Iris pigment epithelial cell (primary cell): ENCODE measurements at places on chromosomes 5 and 9.

- DNase-seq, result no peak
These were observed 73.4 kb upstream of the FBXW11 start for GRCh38 chr5:172079876-172080275.

GRCh38 chr5:145912019-145912418 lies 24.4 kb upstream of the SH3RF2 start:
- DNase-seq, result no peak

DNA sequence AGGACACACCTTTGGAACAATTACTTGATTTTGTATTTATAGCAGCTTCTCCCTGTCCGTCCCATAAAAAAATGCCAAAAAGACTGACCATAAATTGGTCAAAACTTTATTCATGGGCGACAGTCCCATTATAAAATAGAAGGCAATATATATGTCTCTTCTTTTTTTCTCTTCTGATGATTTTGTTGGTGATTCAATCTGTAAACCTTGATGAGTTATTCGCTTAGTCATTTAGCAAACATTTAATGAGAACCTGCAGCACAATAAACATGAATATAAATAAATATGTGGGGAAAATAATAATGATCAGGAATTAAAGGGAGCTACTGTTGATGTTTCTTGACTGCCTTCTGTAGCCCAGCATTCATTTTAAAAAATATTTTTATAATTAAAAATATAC lies 356.4 kb upstream of the ACTBL2 start:
- DNase-seq, result no peak

- no peak for DNase-seq
These were observed 92.8 kb upstream of the PPP2R2B start for GRCh38 chr5:146971401-146971800.

- DNase-seq, result no peak
These were observed 73.6 kb upstream of the ADAMTS16 start for GRCh38 chr5:5066276-5067186.

- DNase-seq, result no peak
These were observed 63.6 kb downstream of the CCDC192 start for GRCh38 chr5:127766676-127767335.

GRCh38 chr5:170445936-170446335 lies 56.8 kb upstream of the KCNMB1 start:
- no peak for DNase-seq

DNA sequence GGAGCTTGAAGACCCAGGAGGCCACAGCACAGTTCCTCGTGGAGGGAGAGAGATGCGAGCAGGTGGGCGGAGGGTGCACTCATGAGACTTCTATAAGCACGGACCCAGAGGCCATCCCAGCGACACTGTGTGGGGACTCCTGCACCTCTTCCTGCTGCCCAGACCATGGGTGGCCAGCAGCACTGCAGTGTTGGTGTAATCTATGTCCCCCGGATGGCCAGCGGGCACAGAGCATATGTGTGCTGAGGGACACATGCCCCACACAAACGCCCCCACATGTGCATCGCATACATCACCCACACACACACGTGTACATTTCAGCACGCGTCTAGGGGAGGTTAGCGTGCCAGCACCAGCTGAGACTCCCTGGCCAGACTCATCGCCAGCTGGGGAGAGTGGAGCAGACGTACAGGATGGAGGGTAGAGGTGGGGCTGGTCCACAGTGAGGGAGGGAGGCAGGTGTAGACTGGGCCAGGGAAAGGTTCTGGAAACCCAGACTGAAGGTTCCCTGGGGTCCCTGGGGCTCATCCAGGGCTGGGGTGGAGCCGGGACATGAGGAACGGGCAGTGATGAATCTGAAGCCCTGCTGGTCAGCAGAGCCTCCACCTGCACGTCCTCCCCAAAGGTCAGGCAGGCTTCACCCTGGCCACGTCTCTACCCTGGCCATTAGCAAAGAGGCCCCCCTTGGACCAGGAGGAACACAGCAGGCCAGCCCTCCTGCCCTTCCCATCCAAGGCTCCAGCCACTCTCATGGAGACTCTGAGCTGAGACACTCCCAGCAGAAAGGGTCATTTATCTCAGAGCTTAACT lies 27.6 kb downstream of the ADAMTS2 start:
- no peak for DNase-seq

GRCh38 chr5:119578937-119579336 lies 50.4 kb upstream of the FAM170A start:
- DNase-seq, result peak; percentile 17

DNA sequence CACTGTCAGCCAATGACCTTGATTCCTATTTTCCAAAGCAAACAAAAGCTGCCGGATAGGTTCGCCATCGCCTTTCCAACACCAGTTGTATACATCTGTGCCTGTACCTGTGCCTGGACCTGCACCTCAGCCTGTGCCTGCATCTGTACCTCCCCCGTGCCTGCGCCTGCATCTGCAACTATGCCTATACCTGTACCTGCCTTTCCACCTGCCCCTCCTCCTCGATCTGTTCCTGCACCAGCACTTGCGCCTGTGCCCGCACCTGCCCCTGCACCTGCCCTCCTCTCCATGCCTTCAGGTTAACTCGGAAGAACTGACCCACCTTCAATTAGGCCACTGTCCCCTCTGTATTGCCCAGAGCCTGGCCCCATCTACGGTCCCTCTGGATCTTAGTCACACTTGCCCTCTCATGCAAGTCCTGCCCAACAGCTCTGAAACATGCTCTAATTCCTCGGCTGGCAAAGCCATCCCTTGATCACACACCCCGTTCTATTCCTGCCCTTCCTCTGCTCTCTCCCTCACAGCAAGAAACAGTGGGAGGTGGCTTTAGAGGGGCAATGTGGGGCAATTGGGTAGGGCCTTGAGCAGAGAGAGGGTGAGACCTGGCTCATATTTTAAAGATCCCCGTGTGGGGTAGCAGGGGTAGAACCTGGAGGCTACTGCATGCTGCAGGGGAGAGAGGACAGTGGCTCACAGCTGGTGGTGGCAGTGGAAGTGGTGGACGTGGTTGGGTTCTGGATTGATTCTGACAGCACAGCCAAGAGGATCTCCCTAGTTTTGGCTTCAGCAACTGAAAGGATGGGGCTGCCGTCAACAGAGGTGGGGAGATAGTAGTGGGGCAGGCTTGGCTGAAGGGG lies 59.6 kb upstream of the PHYKPL start:
- no peak for DNase-seq

DNA sequence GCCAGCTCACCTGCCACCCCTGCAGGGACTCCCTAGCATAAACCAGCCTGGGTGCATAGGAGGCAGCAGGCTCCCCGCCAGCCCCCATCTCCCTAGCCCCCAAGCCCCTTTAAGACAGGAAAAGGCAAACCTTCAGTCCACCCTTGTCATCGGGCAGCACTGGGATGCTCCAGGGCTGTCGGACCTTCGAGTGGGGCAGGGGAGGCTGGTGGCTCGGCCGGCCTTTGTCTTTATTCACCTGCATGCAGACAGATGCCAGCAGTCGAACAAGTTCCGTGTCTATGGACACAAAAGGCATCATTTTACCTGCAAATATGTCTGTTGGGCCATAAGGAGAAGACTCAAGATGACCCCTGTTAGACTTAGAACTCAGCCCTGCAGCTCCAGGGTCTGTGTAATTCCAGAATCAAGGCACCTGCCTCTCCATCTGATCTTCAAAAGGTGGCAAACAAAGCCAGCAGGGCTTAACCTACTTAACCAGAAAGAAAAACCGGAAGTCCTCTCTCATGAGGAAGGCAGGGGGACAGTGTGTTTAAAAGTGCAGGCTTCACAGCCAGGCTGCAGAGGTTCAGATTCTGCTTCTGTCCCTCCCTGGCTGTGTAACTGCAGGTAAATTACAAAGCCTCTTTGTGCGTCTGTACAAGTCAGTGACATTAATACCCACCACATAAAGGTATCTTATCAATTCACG lies 16.2 kb downstream of the ANKS6 start:
- no peak for DNase-seq
